ENCODE measurements at places on chromosomes 11 and 22.

DNA sequence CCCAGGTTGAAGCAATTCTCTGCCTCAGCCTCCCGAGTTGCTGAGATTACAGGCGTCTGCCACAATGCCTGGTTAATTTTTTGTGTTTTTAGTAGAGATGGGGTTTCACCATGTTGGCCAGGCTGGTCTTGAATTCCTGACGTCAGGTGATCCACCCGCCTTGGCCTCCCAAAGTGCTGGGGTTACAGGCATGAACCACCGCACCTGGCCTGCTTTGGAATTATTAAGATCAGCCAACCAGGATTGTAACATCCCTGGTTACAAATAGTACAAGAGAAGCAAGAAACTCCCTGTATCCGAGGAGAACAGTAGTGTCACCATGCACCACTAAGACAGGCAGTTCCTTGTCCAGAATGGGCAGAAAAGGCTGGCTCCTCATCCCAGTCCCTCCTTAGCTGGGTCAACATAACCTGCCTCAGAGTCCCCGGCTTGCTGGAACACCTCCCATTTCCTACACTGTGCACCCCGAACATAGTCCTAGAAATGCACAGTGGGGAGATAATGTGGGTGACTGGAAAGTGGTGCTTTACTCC lies 77.2 kb upstream of the INCENP start:
- no peak for DNase-seq

DNA sequence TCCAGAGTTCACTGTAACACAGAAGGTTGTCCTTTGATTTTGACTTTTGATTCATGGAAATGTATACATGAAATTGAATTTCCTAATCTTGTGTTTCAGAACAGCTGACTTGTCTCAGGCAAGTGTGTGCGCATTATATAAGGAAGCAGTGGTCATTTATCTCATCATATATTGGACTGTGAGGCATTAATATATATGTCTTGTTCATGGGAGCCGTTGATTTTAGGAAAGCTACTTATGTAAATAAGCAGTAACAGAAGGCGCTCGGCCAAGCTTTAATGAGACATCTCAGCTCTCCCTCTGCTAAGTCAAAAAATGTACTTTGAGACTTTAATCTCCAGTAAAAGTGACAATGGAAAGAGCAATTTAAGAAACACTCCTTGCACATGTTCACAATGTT lies 100.5 kb downstream of the PDHX start:
- DNase-seq: no peak

DNA sequence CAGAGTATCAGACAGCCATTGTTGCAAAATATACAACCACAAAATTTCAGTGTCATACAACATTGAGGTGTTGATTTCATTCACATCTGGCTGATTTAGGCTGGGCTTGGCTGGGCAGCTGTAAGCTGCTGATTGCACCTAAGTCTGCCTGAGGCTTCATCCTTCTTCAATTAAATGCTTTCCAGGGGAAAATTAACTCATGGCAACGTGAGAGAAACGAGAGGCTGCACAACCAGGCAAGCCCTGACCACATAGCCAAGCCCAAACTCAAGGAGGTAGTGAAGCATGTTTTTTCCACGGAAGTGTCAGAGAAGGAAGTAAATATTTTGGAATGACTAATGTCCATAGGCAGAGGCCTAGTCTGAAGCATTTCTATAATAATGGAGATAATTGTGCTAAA lies 273.8 kb upstream of the ZC3H12C start:
- no peak for DNase-seq

- no peak for DNase-seq
Measured at GRCh38 chr11:131909426-131910177, 539.2 kb downstream of the NTM start.

DNA sequence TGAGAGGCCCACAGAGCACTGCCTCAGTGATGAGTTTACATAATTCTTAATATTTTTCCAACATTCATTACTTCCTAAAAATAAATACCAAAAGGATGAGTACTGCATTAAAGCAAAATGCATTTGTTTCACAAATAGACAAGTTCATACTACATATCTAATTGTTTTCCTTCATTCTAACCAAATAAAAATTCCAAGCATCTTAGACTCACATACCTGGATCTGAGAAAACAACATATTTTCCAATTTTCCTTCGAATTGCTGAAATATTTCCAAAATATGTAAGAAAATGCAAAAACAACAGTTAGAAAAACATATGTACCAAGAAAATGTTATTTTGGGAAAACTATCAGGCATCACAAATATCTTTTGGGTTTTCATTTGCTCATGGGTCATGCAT lies 127.9 kb upstream of the CEP126 start:
- no peak for DNase-seq

DNA sequence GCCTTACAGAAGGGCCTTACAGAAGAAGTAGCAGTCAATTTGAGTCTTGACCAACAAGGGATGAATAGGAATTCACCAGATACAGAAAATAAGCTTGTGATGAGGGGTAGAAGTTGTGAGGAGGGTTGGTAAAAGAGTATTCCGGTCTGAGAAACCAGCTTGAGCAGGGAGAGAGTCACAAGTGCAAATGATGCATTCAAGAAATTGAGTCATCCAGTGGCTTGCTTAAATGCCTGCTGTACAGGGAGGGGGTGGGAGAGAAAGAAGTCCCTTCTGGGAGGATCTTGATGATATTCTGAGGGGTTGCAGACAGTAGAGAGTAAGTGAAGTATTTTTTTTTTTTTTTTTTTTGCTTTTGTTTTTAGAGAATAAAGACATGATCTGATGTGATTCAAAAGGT lies 9.2 kb downstream of the CCKBR start:
- no peak for DNase-seq

DNA sequence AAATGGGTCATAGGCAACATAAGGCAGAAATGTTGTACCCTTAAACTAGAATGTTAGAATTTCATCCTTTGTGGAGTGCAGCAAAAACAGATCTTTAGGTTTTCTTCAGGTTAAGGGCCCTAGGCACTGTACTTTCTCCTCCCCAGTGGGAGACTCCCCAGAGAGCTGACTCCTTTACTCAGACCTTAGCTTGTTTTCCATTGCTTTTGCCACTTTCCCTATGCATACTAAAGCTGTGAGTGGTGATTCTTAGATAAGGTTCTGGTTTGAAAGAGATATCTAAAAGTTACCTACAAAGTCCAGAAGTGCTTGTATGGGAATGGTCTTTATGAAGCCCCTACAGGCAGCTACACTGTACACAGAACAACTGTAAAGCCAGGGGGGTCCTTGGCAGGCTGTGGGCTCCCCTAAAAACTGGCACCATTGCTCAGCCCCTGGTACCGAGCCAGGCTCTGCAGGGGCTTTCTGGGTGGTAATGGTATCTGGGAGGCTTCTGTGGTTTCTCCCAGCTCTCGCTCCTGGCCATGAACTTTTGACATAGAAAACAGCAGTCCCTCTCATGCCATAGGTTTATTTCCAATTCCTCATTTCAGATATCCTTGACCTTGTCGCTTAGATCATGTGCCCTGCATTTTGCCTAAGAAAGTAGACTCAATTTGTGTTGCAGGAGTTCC lies 23.2 kb downstream of the AMOTL1 start:
- DNase-seq: no peak

DNA sequence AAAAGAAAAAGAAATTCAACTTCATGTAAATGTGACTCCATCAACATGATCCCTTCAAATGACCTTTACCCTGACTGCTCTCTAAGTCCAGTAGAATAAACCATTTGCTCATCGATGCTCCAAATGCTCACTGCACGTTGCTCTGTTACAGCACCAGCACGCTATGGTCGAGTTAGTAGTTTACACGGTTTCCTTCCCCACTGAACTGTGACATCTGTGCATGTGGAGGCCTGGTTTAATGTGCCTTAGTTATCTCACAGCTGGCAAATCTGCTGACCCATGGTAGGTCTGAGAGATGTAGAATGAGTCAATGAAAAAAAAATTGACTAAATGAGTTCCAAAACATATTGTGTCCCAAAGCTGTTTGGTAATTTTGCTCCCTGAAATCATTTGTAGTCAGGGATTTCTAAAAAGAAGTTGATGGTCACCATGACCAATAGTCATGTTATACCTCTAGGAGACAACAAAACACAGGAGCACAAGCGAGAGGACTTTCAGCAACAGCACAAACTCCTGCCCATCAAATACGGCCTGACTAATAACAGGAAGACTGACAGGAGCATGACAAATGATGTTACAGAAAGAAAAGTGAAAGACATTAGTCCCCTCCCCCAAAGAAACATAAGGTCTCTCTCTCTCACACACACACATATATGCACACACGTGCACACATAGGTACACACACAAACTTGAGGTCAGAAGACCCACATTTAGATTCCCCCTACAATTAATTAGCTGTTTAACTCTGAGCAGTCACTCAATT lies 624.5 kb downstream of the OPCML start:
- DNase-seq: no peak

- DNase-seq: no peak
Measured at GRCh38 chr11:67400942-67401494, 640 bp downstream of the PPP1CA start.
